ENCODE measurements at places on chromosomes 1 and 21.

DNA sequence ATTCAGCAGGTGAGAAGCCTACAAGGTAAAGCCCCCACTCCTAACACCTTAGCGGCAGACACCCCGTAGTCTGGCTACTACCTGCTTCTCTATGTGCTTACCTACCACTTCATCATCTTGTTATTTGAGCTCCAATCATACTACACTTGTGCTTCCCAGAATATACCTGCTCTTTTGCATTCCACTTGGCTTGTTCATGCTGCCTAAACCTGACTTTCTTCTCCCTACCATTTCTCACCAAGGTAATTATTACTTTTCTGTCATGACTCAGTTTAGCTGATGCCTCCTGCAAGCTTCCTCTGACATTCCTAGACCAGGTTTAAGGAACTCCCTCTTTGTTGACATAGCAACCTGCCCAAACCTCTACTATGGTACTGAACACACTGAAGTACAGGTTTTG, 495.6 kb upstream of the C1orf87 start:
- no peak for DNase-seq

GRCh38 chr1:219666242-219666641, 53.3 kb upstream of the ZC3H11B start:
- DNase-seq: no peak

- no peak for DNase-seq
Observed at GRCh38 chr1:181469829-181470228, 13.5 kb upstream of the CACNA1E start.

- DNase-seq: no peak
Observed at GRCh38 chr1:151197863-151198253, 494 bp upstream of the PIP5K1A start.

- no peak for DNase-seq
Observed at GRCh38 chr1:209603877-209604276, 20.4 kb downstream of the CAMK1G start.

DNA sequence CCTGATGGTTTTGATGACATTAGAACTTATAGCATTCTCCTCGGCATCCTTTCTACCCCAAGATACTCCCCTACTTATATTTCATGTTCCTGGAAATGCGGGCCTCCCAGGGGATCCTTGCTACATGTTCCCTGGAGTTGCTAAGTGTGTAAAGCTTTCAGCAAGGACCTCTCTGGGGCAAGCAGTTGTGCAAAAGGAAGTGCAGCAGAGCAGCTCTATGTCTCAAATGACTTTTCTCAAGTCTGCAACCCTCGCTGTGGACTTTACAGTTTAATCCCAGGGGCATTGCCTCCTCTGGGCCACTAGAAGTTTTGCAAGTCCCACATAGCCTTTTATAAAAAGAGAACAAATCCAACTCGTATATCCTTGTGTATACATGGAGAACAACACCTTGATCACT, 20.8 kb upstream of the MNDA start:
- no peak for DNase-seq

GRCh38 chr1:169024800-169025271, 81.7 kb upstream of the ATP1B1 start:
- peak; percentile 46 for DNase-seq

DNA sequence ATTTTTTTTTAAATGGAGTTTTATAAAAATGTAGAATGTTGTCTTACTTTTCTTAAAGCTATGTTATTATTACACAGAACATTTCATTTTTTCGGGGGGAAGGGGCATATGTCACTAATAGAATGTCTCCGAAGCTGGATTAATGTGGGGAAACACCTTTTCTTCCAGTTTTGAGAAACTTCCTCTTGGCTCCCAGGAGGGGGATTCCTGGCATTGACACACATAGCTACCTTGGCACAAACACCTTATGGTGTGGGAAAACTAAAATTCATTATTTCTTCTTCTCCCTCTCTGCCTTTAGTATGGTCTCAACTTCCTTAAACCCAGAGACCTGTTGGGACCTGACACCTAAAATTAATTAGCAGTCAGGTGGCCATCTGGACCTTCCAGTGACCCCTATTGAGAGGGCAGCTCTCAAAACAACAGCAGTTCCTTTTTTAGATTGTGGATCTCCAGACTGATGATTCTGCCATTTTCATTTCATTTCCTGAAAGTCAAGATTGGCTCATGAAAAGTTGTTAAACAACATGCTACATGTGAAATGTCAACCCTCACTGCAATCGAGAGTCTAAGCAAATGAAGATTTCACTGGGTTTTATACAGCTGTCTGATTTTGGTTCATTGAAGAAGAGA, 70.1 kb upstream of the EDEM3 start:
- no peak for DNase-seq

- no peak for DNase-seq
Observed at GRCh38 chr1:207020065-207020708, 12.4 kb downstream of the C1orf116 start.

DNA sequence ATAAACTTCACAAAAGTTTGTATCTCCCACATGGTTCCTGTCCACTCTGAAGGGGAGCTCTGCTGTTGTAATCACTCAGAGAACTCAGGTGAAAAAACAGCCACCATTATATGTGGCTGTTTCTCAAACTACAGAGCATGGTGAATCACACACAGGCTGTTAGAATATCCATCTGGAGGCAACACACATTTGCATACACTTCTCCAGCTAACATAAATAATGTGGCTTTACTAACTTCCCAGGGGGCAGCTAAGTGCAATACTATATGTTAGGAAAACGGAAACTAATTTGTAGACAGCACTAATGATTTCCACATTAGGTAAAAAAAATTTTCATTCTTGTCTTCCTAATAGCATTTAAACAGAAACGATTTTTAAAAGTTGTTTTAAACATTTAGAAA, 49.3 kb downstream of the PTGFR start:
- no peak for DNase-seq

DNA sequence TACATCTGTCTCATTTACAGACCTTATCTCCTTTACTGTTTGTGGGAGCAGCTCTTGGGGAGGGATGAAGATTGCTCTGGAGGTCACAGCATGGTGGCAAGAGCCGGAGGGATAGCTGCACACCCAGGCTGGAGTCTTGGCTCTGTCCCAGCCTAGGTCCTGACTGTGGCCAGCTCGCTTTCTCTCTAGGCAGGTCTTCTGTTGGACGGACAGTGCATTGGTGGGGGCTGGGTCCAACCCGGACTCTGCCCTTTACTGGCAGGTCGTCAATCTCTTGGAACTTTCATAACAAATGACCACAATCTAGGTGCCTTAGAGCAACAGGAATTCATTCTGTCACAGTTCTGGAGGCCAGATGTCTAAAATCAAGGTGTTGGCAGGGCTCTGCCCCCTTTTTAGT, 319.8 kb upstream of the C1orf174 start:
- DNase-seq: no peak

- no peak for DNase-seq
Observed at GRCh38 chr1:204950353-204951001, 79.8 kb downstream of the NFASC start.

DNA sequence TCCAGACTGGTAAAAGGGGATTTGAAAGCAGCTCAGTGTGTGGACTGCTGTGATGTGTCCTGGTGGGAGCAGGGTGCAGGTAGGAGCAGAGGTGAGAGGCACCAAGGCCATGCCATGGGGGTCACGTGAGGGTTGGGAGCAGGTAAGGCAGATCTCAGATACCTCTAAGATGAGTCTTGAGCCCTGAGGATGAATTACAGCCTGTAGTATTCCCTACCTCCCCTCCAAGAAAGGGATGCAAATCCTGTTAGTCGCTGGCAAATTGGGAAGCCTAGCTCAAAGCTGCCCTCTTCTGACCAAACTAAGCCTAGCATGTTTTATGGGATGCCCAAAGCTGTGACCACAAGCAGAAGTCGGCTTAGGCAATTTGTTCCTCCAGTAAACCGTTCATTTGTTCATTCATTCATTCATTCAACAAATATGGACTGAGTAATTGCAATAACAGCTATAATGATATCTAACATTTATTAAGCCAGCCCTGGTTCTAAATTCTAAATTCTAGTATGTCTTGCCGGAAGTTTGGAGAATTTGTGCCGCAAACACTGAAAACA, 3.9 kb upstream of the NUAK2 start:
- no peak for DNase-seq

DNA sequence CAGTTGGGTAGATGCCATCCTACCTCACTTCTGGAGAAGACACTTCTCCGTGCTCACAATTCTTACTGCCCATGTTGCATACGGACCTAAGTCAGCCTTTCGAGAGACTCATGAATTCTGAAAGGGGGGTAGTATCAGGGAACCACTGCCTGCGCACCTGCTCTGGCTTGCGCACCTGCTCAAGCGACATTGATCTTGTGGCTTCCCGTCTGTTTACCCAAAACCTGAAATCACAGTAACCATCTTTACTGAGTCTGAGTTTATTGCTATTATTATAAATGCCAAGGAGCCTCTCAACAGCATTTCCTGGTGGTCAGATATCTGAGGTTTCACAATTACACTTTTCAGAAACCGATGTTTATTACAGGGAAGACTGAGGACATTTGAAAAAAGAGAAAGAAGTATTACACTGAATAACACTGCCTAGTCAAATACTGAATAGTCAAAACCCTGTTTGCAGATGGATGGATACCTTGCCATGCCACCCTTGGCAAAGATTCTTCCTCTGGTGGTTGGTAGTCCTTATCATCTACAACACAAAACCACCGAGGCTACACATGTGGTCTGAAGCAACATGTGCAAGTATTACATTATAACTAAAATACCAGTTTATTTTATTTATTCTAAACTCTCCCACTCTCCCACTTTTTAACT, 208.7 kb downstream of the SIPA1L2 start:
- no peak for DNase-seq

DNA sequence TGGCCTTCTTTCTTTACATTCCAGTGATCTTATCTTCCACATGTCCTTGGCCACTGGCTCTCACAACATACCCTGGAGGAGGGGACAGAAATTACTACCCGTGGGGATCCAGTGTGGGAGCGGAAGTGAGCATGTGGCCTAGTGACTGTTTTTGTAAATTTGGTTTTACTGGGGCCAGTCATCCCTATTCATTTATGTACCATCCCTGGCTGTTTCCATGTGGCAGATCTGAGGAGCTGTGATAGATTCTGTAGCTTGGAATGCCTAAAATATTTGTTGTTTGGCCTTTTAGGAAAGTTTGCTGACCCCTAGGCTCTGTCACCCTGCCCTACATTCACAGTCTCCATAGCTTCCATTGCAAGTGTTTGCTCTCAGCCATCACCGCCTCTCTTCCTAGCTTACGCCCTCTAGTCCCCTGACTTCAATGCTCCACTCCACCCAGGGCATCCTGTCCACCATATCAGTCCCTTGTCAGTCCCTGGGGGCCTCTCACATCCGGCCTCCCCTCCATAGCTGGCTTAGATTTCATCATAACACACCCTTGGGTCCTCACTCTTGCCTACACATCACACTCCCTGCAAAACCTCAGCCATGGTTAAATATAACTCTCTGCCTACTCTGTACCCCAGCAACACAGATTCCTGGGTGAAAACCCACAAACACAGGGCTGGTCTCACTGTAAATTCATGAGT, 25.8 kb downstream of the DHCR24 start:
- no peak for DNase-seq

DNA sequence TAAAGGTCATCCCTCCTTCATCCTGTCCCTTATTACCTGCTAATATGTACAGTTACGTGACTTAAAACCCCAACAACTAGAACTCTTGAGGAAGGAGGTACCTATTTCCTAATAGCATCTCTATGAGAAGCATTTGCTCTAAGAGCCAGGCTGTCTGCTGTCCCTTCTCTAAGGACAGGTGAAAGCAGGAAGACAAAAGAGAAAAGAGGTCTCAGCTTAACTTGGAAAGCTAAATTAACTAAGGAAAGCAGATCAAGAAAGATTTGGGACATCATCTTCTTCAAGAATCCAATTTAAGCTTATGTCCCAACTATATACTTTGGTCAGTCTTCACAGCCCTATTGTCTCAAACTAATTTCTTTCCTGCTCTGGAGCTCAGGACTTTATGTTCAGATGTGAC, 2.9 kb downstream of the EGLN1 start:
- DNase-seq: no peak

GRCh38 chr1:51313961-51314777, 16.2 kb downstream of the TTC39A start:
- DNase-seq: no peak

DNA sequence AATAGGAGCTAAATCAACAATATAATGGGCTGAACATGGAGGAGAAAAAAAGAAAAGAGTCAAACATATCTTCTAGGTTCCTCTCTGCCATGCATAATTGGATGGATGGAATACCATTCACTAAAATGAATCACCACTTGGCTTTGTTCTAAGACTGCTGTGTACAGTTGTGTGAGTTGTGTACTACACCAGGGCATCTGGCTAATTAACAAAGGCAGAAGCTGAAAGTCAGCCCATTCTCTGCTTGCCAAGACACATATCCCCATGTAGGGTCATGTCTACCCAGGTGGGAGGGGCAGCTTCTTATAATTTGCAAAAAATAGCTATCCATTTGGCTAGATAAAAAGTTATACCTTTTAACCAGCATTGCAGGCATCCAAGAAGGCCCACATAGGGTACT, 21.0 kb downstream of the JUN start:
- DNase-seq: no peak

DNA sequence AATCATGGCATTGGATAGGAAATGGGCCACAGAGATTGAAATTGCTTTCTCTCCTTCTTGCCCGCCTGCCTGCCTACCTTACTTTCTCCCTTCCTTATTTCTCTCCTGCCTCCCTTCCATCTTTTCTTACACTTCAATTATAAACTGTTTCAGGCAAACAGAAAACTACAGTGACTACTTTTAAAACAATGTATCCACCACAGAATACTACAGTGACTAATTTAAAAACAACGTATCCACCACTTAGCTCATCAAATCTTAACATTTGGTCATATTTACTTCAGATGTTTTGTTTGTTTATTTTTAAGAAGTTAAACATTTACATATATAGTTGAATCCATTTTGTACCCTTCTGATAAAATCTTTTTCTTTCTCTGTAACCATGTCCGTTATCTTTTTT, 54.4 kb downstream of the SNRPE start:
- DNase-seq: no peak

DNA sequence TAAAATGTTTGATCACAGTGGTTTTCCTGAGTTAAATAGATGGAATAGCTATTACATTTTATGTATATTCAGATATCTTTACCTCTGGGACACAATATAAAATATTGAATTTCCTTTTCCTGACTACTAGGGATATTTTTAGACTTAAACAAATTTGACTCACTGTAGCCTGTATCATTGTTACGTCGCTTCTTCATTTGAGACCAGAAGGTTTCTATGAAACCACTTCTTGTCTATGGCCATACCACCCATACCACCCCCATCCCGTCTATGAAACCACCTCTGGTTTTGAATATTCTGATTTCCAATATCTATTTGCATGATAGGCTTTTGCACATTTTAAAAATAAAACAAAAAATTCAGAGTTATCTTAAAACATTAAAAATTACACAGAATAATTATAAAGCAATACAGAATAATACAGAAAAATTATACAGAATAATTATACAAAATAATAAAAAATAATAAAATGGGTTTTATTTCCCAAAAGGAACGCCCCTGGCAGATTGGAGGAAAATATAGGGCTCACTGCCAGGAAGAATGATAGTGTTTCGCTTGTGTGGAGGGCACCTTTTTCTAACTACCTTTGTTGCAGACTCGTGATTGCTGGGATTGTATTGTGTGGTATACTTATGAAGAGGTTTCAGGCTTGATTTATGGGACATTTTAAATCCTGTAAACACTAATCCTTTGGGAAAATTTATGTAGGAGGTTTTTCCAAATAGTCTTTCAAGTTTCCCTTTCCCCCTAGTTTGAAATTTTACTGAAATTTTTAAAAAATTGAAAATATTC, 4.7 kb downstream of the SPEN start:
- no peak for DNase-seq
